ENCODE measurements at places on chromosomes 6 and 20.

DNA sequence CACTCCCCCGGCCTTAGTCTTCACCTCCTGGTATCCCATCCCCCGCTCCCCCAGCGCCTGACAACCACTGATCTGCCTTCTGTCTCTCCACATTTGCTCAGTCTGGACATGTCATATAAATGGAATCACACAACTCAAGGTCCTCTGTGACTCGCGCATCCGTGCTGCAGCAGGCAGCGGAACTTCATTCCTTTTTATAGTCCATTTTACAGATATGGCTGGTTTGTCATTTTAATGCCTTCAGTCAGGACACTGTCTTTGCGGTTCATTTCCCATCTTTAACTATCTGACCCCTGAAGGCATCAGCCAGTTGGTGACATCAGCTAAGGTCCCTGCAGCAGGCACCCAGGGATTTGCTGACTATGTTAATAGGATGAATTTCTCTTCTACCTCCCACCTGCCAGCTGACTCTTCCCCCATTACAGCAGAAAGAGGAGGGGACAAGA, 125.7 kb downstream of the ZMYND8 start:
- no peak for DNase-seq

DNA sequence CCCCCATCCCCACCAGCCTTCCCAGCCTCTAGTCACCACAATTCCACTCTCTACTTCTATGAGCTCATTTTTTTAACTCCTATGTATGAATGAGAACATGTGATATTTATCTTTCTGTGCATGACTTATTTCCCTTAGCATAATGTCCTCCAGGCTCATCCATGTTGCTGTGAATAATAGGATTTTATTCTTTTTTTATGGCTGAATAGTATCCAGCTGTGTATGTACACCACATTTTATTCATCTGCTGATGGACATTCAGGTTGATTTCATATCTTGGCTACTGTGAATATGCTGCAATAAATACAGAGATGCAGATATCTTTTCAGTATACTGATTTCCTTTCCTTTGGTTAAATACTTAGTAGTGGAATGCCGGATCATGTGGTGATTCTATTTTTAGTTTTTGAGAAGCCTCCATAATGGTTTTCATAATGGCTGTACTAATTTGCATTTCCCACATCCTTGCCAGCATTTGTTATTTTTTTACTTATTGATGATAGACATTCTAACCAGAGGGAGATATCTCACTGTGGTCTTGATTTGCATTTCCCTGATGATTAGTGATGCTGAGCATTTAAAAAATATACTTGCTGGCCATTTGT, 194.9 kb downstream of the PACRG start:
- DNase-seq = no peak

- no peak for DNase-seq
Observed at GRCh38 chr20:25236450-25237304, 11.2 kb upstream of the PYGB start.

GRCh38 chr6:34890533-34890925, 1.5 kb downstream of the ANKS1A start:
- no peak for DNase-seq

DNA sequence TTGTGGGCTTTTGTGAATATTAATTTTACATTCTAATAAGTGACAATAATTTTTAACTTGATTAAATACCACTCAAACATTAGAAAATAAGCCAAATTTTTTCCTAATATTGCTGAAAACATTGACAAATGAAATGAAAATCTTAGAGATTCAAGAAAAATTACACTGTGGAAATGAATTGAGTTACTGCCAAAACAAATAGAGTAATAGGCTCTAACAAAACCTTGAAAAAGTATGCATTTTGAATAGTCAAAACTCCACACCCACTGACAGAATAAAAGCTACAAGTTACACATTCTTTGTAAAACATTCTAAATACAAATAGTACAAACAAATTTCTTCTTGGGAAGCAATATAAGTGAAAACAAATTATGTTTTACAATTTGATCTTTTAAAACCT, 5.9 kb downstream of the TBX18 start:
- DNase-seq = no peak

DNA sequence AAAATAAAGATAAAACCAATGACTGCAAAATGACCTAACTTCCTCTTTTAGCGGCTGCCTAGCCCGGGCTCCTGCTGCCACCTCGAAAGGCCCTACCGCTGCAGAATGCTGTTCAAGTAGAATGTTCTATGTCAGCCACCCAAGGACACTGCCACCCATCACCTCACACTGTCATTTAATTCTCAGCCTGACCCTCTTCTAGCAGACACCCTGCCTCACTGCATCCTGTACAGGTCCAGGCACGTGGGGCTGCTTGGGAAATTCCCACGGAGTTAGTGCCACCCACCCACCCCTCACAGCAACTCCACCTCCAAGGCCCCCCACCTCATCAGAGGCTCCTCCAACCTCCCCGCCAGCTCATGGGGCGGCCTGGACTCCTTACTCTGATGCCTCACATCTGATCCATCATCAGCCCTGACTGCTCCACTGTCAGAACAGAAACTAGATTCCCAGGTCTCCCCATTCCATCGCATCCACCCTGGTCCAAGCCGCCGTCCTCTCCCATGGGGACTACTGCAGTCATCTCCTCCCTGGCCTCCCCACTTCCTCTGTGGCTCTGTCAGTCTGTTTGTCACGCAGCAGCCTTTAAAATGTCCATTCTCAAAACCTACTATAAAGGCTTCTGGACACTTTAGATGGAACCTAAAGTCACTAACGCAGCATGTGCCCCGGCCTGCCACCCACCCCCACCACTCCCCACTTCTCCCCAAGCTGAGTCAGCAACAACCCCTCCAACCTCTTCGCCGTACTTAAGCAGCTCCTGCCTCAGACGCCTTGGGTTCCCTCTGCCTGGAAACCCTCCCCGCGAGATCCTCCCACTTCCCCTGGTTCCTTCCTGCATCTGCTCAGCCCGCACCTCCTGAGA, 17.0 kb downstream of the NFATC2 start:
- DNase-seq = no peak

DNA sequence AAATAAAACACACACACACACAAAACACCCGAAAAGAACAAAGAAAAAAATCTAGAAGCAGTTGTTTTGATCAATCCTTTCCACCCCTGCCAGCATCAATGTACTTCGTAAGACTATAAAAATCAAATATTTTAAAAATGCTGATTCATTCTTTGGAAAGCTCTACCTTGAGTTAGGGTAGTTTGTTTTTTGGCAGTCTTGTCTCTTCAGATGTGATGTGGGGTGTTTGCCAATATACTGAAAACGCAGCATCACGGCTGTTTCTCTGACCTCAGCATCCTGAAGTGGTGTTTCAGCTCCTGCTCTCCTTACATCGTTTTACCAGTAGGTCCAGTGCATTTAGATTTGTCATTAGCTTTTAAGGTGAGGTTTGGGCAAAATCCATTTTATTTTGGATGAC, 526.0 kb downstream of the UTRN start:
- DNase-seq = no peak

DNA sequence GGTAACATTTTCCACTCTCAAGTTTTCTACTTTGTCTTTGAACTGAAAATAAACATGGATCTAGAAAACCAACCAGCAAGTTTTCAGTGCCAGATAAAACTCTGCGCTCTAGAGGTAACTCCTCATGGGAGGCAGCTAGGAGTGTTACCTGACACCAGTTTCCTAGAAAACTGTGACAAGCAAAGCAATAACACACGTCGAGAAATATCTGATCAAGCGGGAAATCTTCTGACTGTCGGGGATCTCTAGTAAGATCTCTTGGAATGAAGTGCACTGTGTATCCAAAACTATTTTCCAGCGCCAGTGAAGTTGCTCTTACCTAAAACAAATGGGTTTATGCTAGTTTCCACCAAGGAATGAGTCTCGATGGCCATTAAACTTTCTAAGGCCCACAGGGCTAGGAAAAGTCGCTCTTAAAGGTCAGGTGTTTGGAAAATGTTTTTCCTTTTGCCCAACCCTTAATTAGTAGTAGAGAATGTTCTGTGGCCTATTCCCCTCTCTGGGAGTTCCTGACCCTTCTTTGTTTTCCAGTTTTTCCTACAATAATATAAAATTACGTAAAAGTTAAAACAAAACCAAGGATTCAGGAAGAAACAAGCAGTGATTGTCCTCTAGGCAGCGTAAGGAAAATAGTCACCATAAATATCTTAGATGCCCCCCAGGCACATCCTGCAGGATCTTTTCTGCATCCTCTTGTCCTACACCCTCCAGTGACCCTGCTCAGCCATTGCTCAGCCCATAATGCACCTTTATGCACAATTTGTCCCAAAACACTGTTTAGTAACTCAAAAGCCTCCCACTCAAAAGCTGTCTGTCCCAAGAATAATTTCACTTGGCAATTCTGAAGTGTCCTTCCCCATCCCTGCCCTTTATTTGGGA, 137.7 kb upstream of the AKAP12 start:
- DNase-seq = no peak

DNA sequence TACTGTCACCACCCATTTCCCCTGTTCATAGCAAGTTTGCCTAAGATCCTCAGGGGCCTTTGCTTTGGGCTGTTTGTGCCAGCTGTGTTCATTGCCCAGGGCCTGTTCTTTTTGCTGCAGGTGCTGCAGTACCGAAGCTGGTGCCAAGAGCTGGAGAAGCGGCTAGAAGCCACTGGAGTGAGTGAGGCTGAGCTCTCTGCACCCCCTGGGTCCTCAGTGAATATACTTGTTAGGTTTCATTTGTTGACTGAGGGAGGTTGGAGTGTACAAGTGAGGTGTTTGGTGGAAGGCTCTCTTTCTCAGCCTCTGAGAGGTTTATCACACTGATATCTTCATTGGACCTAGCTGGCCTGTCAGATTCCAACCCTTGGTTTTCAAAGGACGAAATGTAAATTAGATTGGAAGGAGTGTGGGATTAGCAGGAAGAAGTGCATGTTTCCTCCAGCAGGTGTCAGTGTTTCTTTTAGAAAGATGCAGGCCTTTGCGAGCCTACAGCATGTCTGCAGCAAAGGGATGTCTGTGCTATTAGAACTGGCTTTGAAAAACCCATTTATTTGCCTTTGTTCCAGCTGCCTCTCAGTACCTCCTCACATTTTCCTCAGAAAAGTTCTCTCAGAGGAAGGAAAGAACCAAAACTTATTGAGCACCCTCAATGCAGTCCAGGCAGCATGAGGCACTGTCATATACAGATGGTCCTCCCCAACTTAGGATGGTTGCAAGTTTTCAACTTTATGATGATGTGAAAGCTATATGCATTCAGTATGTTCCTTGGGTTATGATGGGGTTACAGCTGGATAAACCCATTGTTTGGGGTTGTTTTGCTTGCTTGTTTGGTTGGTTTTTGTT, 8.3 kb downstream of the CEP250 start:
- peak; percentile 72 for DNase-seq

DNA sequence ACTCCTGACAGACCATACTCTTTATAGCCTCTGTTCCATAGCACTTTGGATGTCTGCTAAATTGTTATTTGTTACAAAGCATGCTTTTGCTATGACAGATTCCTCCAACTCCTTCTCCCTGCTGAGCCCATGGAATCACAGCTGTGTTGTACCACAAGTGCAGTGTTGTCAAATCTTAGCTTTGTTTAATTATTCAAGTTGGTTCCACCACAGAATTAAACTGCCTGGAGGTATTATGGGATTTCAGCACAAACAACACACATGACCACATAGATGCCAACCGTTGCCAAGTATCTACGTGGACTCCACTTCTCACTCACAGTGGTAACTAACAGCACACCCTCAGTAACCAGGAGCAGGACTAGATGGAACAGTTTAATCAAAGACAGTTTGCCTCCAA, 32.7 kb upstream of the MARCKS start:
- DNase-seq = no peak

DNA sequence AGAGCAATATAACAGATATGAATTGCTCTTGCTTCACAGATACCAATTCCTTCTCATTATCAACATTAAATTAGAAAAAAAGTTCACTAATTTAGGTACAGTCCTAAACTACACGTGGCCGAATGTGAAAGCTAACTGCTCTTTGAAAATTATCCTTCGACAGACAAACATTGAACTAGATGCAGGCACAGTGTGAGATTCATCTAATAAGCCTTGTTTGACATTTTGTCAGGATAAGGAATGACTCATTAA, 1.1 kb downstream of the FAM184A start:
- no peak for DNase-seq

All from NT2/D1 (cell line).